ENCODE measurements at places on chromosomes 16 and 17.

- peak; percentile 11 for DNase-seq
Measured at GRCh38 chr17:40819528-40820125, 2.8 kb downstream of the KRT10 start.

- DNase-seq, result peak; percentile 22
Measured at GRCh38 chr17:44004077-44004760, at the start of gene NAGS. TSS of gene NAGS (plus strand) at chr17:44004622. CDS start at chr17:44004664, 42 bp downstream.

DNA sequence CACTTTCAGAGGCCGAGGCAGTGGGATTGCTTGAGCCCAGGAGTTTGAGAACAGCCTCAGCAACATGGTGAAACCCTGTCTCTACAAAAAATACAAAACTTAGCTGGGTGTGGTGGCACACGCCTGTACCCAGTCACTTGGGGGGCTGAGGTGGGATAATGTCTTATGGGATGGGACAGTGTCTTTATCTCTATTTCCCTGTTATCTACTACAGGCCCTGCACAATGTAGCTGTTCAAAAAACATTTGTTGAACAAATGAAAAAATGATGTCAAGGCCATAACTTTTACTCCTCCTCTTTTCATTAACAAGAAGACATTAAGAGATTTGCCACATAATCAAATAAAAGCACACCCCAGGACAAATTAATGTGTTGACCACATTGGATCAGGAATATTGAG lies 13.8 kb downstream of the TUBG1 start:
- no peak for DNase-seq

- no peak for DNase-seq
Measured at GRCh38 chr16:1280783-1281182, 24.9 kb downstream of the TPSD1 start.

- DNase-seq, result peak; percentile 36
Measured at GRCh38 chr16:66344533-66345145, 21.9 kb upstream of the CDH5 start.
